Muscle of leg (tissue), 16 donors: ENCODE measurements at places on chromosomes 11 and 22. TPM values are rescaled to one million over a fixed set of nuclear protein-coding genes. Genes with fewer than 3 reads are reported as not detected.
A peak's percentile ranks its signal among the peaks of the same experiment; 100 is the strongest.

The MAPK11 gene
- 4.5 TPM for total RNA-seq

The MDK gene
- total RNA-seq, result 157 TPM

The AHNAK gene
- total RNA-seq, result 378 TPM

The GNAZ gene
- total RNA-seq, result 3.0 TPM

DNA sequence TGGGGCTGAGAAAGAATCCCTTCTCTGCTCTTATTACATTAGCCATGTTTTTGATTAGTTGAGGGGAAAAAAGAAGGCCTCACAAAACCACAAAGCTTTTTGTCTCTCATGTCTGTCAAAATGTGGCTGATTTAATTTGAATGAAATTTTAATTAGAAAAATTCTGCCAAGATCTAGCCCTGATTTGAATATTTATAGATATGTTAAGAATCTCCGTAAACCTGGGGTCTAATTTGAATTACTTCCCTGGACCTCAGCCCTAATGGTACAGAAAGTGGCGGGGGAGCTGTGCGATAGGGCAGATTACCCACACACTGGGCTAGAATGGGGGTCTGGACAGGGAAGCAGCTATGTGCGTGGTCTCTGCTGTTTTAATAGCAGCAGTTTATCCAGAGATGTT is 141.3 kb upstream of the TTC12 start:
- no peak for DNase-seq

DNA sequence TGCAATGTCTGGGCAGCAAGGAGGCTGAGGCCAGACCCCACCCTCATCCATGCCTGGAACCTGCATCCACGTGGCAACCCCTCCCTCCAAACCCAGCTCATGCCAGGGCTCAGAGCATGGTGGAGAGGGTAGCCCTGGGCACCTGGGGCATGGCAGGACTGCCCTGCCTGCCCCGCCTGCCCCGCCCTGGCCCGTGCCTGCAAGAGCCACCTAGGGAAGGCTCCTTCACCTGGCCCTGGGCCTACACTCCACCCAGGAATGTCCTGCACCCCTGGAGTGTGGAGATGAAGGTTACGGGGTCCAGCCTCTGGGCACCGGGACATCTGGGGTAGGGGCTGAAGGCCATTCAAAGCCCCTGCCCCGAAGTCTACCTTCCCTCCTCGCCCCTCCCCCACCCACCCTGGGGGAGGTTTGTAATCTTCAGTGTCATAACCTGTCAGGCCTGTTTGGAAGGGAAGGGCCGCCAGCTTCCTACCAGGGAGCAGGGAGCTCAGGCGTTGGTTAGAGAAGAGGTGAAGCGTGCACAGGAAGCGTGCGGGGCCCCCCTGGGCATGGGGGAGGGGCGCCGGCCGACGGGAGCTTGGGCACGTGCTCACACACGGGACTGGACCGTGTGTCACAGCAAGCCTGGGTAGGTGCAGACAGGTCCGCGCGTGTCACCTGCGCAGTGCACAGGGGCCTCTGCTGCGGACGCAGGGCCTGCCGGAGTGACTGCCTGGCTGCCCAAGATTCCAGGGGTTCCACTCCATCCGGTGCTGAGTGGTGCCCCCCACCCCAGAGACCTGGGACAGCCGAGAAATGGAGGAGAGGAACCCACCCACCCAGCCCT is 30.7 kb upstream of the TH start:
- no peak for DNase-seq

- DNase-seq, result no peak
Measured at GRCh38 chr22:26779108-26779507, 121.7 kb downstream of the MIAT start.

GRCh38 chr11:18088366-18088765 is 17.5 kb downstream of the SAAL1 start:
- no peak for DNase-seq

- no peak for DNase-seq
Measured at GRCh38 chr11:126423743-126424142, 68.3 kb downstream of the ST3GAL4 start.

DNA sequence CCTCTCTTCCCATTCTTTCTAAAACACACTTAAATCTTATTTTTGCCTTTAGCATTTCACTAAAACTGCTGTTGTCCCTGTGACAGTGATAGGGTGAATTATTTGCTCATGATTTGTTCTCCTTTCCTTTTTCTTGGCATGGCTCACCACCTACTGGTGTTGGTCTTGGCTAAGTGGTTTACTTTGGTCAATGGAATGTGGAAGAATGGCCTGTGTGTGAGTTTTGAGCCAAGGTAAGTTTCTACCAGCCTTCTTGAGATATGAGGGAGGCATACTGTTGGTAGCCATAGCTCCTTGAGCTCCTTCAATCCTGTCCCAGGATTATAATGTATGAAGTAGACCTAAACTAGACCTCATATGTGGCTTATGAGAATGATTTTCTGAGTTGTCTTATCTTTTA is 506.3 kb upstream of the RAG2 start:
- DNase-seq, result no peak

DNA sequence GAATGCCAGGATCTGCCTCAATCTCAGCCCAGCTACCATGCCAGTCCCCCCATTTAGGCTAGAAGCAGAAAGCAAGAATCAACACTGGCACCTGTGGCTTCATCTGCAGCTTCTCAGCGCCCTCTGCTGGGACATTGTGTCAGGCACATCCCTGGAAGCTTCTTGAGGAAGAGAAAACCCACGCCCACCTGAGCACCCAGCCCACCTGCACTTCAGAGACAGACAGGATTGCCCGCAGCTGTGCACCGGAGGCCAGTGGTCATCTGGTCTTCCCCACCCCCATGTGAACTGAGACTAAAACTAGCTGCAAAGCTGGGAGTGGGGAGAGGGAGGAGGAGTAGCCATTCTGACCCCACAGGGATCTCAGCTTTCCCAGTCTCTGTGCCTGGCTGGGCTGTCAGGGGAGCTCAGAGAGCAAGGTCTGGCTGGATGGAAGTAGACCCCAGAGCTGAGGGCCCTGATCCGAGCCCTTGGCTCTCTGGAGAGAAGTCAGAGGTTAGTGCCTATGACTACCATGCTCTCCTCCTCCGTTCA is 66.8 kb downstream of the FEZ1 start:
- peak; percentile 66 for DNase-seq

DNA sequence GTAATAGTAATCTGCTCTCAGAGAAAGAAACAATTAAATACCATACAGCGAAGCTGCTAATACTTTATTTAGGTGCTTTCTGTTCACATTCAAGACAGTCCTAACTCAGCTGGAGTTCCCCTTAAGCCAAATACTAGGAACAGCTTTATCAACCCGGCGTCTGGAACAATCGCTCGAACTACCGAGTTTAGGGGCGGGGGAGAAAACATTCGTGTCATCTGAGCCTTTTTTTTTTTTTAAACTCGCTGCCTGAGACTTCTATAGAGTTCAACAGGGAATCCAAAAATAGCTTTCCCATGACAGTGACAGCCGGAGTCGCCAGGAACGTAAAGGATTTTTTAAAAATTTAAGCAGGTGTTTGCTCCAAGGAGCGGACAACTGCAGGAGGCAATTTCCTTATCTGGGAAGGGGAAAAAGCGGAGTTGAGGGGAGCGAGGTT is 852 bp downstream of the TRAF6 start:
- DNase-seq, result peak; percentile 76

- DNase-seq, result peak; percentile 49
Measured at GRCh38 chr11:84313830-84314359, 1027.7 kb upstream of the CCDC90B start.

DNA sequence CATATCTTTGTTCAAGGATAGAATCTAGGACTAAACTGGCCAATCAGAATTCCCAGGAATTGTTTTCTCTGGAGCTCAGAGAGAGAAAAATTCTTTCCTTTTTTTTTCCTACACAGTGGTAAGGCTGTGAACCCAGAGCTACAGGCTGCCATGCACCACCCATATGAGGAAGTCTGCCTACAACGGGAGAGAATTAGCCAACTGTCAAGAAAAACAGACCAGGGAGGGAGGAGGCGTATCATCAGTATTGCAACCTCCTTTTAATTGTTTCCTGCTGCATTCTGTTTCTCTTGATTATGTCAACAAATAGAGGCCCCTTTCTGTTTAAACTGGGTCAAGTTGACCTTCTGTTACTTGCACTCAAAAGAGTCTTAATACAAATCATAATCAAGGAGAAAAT is 176.5 kb upstream of the UBASH3B start:
- DNase-seq, result no peak
